ENCODE measurements at places on chromosomes 5 and 9.

DNA sequence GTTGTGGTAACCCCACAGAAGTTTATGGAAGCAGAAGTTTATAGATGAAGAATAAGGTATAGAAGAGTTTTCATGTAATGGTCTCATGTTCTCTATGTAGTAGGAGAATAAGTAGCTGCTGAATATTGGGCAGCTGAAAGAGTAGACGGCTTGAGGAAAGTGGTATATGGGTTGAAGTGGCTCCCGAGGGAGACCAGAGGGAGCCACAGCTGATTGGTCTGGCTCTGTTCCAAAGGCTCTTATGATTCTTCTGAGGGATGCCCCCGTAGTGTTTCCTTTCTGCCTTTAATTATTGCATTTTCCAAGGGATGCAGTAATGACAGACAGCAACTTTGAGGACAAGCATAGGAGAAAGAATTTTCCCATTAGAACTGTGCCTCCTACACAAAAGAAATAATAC is 30.1 kb upstream of the TENT2 start:
- DNase-seq: no peak

- no peak for DNase-seq
These were observed 21.2 kb downstream of the OXCT1 start for GRCh38 chr5:41848983-41849382.

- DNase-seq: no peak
These were observed 149.6 kb downstream of the DROSHA start for GRCh38 chr5:31382051-31382878.

DNA sequence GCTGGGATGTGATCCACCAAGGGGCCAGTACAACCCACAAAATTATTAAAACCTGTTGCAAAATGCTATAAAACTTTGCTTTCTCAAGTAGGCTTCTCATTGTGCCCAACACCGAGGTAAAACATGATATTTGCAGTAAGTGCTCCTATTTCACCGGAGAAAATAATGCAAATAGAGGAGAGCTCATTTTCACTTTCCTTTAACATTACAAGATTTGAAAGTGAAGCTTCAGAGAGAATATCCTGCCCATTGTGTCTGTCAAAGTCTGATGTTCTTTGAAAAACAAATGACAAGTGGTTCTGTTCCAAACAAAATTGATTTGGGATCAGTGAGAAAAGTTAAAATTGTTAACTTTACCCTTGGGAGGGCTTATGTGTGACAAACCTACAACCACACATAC is 287.1 kb downstream of the KCNN2 start:
- no peak for DNase-seq

DNA sequence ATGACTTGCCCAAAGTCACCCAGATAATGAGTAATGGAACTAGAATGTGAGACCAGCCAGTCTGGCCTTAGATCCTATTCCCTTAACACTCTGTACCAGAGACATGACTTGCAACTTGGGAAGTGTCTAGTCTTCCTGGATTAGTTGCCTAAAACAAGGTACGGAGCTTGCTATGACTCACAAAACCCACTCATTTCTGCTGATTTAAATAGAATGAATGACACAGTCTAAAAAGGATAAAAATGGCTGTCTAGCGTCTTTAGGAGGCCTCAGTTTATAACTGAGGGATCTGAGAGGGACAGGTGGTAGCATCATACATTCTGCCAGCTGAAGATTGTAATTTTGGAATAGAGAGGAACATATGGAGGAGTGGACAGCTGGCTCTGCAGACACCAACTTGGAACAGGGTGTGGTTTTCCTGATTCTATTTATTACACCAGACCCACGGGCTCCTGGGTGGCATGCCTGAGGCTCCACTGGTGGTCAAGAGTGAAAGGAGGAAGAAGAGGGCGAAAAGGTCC is 62.7 kb downstream of the ABLIM3 start:
- DNase-seq: no peak

DNA sequence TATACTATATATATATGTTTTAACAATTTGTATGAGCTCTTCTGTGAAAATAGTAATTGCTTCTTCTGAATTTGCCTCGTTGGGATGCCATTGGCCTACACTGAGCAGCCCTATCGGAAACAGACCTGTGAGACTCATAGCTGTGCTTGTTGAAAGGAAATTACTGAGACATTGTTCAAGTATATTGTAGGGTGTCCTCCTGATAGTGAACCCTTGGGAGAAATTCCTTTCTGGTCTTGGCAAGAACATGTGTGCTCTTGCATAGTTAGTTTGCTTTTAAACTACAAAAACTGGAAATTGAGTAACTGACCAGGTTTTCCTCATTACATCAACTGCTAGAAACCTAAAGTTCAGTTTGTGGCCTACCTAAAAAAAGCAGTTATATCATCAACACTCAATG is 160.9 kb downstream of the LURAP1L start:
- no peak for DNase-seq

- no peak for DNase-seq
These were observed 357.5 kb downstream of the CAAP1 start for GRCh38 chr9:26535151-26535550.

DNA sequence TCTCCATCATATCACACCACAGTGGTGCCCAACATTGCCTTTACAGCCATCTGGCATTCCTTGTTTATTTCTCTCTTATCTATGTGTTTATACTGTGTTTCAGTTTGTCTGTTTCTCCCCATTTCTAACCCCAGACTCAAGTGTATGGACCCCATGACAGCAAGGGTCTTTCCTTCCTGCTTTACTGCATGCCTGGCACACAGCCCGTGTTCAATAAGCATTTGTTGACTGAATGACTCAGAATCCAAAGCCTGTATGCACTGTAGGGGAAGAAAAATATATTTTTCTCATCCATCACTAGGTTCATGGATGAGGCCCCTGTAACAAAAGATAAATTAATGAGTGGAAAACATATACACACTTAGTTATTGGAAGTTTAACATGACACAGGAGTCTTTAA is 190.8 kb upstream of the SEMA6A start:
- no peak for DNase-seq

DNA sequence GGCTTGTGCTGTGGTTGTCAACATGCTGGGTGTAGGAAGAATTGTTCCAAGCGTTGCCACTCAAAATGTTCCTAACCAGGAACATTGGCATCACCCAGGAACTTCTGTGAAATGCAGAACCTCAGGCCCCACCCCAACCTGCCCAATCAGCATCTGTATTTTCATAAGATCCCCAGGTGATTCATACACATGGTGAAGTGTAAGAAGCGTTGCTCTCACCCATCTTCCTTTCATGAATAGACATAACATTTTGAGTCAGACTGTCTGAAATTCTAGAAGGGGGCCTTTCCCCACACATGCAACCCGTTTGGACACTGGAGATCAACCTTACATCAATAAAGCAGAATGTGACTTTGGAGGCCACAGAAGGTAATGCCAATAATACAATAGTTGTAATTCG is 9.3 kb upstream of the AFAP1L1 start:
- DNase-seq: no peak

DNA sequence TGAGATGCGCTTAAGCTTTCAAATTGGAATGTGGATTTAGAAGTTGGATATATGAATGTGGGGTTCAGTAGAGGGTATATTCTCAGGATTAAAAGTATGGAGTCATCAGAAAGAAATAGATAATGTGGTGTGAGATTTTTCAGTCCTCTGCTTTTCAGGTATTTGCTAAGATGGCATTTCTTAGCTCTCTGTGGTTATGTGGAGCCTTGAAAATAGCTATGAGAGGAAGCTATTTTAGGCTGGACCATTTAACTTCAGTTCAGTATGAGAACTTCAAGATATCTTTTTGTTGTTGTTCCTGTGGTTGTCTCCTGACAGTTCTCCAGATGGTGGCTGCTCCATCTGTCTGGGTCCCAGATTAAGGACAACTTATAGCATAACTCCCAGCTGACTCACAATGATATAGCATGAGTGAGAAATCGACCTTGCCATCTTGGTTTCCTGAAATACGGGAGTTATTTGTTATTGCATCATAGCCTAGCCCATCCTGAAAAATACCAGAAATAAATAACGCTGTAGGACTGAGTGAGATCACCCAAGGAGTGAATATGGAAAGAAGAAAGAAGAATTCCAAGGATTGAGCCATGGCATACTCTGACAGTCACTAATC is 461.5 kb downstream of the ANXA1 start:
- DNase-seq: no peak

DNA sequence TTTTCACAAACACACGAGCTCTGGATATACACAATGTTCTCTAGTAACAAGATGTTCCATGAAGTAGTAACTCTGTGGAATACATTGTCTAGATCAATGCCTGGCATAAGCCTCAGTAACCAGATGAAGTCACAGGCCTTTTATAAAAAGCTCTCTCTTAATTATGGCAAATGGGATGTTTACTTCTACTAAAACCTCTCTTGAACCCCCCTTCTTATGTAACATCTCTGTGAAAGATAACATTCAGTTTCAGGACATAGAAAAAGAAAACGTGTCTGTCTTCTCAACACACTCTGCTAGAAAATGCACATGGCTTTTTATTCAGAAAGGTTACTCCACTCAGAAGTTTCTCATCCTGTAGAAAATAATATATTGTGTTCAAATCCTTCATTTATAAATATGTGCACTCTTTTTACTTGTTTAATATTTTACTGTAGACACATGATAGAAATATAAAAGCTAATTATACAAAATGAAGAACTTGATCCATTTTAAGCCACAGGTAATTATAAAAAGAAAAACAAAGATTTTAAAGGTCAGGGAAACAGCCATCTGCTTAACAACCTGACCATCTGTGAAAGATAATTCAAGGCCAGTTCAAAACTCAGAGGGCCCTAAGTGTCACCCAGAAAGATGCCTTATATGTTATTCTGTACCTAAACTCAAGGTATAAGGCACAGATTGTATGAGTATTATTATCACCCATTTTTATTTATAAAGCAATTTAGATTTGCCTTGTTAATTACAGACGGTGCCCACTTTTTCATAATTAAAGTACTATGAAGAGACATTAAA is 812.0 kb downstream of the CDH18 start:
- no peak for DNase-seq

GRCh38 chr5:91848453-91848852 is 465.3 kb upstream of the ARRDC3 start:
- DNase-seq: no peak

DNA sequence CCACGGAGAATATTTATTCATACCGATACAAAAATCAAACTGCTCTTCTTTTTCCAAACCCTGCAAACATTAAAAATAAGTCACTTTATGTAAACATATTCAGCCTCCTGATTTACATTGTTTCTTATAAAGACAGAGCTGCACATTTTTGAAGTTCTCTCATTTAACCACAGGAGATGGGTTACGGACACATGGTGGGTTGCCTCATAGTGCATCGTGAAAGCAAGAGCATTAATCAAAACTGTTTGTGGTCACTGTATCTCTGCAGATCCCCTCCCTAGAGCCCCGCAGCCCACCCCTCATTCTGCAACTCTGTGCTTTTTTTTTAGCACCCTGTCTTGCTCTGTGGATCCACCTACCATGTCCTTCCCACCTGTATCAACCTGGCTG is 43.3 kb upstream of the EQTN start:
- DNase-seq: no peak

DNA sequence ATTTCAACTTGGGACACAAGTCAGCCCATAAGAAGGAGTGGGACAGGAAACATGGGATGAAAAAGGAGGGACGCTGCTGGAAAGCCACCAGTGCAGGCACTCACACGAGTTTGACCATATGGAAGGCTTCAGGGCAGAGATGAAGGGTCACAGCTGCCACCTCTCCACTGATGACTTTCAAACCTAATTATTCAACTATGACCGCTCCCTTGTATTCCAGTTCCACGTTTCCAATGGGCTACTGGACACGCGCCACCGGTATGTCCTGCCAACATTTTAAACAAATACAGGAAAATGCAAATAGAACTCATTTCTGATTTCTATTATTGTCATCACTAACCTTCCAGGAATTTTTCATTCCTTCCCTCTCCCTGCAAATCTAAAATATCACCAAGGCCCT is 134.7 kb downstream of the SLC1A3 start:
- DNase-seq: no peak

GRCh38 chr5:149563466-149563865 is 12.2 kb upstream of the CSNK1A1 start:
- DNase-seq: no peak

DNA sequence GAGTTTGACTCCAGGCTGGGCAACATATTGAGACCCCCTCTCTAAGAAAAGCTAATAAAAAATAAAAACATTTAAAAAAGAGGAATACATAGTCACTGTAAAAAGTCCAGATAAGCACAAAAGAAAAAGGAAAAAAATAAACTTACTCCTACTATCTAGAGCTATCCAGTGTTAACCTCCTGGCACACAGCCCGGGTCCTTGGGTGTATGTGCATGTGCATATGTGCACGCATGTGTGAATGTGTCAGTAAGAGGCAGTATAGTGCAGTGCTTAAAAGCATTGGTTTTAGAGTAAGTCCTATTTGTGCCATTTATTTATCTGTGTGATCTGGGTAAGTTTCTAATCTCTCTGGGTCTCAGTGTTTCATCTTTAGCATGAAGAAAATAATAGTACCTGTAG is 26.7 kb downstream of the FAM219A start:
- no peak for DNase-seq

- DNase-seq: no peak
These were observed 7.0 kb upstream of the LHX2 start for GRCh38 chr9:124004593-124004992.

DNA sequence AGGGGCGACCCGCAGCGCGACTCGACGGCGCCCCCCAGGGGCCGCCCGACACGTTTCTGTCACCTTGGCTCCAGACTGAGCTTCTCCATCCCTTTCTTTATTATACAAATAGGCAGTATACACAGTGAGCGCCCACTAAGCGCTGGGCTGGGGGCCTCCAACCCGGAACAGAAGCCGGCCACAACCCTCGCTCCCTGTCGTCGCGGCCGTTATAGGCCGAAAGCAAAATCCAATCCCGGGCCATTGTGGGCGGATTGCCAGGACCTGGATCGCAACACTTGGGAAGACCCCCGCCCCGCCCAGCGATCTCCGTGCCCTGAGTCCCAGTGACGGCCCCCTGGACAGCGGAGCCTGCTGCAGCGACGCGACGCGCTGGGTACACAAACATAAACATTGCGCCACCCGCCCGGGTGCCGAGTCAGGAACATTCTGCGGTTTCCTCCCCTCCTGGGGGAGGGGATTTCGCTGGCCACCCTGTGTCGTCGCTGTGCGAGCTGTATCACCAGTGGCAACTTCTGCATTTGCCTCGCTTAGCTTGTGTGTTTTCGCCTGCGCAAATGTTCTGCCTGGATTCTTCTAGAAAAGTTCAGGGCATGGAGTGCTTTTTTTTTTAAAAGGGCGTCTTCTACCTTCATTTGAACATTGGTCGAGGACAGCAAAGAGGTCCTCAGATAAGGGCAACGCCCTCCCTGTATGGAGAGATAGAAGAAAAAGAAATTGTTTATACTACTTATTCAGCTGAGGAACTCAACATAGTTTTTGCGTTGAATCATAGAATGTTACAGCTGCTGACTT is 1.3 kb upstream of the DUSP1 start:
- DNase-seq: peak; percentile 94

- peak; percentile 38 for DNase-seq
These were observed 20.9 kb upstream of the DMXL1 start for GRCh38 chr5:119049824-119050449.

GRCh38 chr9:121196389-121196788 is 5.3 kb downstream of the RAB14 start:
- no peak for DNase-seq

GRCh38 chr5:53023969-53024368 is 34.8 kb downstream of the ITGA2 start:
- no peak for DNase-seq

Data from H7 (cell line).